Esophagus muscularis mucosa (tissue), 4 donors: ENCODE measurements at places on chromosomes 12 and 14. TPM values are rescaled to one million over a fixed set of nuclear protein-coding genes. Genes with fewer than 3 reads are reported as not detected.

Gene TAS2R8
- total RNA-seq, result not detected

Gene TEX22
- total RNA-seq, result not detected

Gene SRRM4
- not detected for total RNA-seq

Gene OAS1
- total RNA-seq, result 10.4 TPM

Gene CRADD
- 24.4 TPM for total RNA-seq

Gene STK38L
- 80.4 TPM for total RNA-seq

Gene TULP3
- total RNA-seq, result 35.7 TPM

Gene LRFN5
- total RNA-seq, result 2.5 TPM

DNA sequence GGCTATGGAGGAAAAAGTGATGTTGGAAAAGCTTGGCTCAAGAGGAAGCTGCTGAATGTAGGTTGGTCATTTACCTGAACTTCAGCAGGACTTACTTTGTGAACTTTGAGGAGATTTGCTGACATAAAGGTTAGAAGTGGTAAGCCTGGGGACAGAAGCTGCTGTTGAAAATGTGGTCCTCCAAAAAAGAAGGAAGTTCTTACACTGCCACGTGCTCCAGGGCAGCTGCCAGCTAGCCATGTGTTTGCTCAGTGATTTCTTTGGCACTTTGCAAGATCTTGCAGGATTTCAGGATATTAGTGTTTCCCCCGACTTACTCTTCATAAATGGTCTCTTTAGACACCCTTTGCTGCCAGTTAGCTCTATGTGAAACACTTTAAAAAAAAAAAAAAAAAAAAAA is 14.8 kb upstream of the DYRK2 start:
- no peak overlapping the region for H3K4me3 ChIP-seq
- H3K4me1 ChIP-seq, result peaks cover 19% of the 10 kb centered on the region
- DNase-seq, result no peak
- H3K36me3 ChIP-seq, result no peaks in the 10 kb centered on the region
- no peaks in the 10 kb centered on the region for H3K27me3 ChIP-seq

GRCh38 chr14:71686677-71687076 is 245.6 kb upstream of the RGS6 start:
- H3K4me1 ChIP-seq, result peaks cover 26% of the 10 kb centered on the region
- no peaks in the 10 kb centered on the region for H3K27me3 ChIP-seq
- no peaks in the 10 kb centered on the region for H3K36me3 ChIP-seq
- H3K4me3 ChIP-seq, result no peak overlapping the region
- H3K27ac ChIP-seq, result peak overlapping the region; percentile 65

- DNase-seq, result no peak
- no peaks in the 10 kb centered on the region for H3K4me1 ChIP-seq
- H3K27me3 ChIP-seq, result no peaks in the 10 kb centered on the region
Observed at GRCh38 chr14:79248126-79248525, 963.2 kb downstream of the DIO2 start.

DNA sequence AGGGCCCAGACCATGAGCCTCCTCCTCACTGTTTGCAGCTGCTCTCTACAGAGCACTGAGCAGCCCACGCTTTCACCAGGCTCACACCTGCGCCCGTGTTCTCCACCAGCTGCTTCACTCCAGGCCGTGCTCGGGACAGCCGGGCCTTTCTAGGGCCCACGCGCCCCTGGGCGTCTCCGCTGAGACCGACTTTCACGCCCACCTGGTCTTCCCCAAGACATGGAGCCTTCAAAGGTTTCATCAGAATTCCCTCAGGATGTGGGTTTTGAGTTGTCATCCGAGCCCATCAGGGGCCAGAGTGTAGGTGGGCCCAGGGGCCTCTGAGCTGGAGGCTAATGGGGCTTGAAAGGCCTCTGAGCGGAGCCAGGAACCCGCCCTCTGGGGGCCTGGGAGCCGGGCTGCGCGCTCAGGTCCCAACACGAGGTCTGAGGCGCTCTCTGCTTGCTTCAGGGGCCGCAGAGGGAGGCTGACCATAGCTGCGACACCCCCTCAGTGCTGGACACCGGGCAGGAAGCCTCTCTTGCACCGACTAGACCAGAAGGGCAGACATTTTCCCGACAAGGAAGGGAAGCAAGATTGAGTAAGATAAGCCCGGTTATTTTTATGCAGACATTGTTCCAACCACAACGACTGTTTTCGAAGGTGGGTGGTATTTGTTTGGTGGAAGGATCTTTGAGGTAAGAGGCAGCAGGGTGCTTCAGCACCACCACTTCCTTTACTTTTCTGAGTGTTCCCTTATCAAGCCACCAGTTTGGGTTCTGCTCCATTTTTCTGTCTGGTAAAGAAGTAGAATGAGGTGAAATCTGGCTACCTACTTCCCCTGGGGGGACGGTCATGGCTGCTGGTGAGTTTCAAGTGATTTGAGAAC is 125.0 kb upstream of the FUT8 start:
- H3K4me1 ChIP-seq, result peaks cover 2% of the 10 kb centered on the region
- H3K4me3 ChIP-seq, result no peak overlapping the region
- H3K27me3 ChIP-seq, result no peaks in the 10 kb centered on the region

DNA sequence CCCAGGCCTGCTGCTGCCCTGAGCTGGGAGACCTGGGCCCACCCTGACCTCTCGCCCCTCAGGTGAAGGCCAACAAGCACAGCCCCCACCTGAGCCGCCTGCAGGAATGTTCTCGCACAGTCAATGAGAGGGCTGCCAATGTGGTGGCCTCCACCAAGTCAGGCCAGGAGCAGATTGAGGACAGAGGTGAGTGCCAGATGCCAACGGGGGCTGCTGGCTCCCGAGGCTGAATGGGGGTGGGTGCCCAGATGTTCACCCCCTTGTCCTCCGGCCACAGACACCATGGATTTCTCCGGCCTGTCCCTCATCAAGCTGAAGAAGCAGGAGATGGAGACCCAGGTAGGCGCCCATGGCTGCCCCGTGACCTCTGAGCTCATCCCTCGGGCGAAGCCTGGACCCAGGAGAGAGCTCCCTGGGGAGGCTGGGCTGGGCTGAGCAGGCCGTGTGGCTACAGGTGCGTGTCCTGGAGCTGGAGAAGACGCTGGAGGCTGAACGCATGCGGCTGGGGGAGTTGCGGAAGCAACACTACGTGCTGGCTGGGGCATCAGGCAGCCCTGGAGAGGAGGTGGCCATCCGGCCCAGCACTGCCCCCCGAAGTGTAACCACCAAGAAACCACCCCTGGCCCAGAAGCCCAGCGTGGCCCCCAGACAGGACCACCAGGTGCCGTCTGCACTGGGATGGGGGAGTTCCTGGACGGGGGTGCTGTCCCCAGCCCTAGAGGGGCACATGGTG is 25.8 kb downstream of the HIP1R start:
- peak overlapping the region; percentile 52 for H3K27ac ChIP-seq
- H3K4me3 ChIP-seq, result no peak overlapping the region
- H3K36me3 ChIP-seq, result peaks cover 48% of the 10 kb centered on the region
- H3K27me3 ChIP-seq, result no peaks in the 10 kb centered on the region

DNA sequence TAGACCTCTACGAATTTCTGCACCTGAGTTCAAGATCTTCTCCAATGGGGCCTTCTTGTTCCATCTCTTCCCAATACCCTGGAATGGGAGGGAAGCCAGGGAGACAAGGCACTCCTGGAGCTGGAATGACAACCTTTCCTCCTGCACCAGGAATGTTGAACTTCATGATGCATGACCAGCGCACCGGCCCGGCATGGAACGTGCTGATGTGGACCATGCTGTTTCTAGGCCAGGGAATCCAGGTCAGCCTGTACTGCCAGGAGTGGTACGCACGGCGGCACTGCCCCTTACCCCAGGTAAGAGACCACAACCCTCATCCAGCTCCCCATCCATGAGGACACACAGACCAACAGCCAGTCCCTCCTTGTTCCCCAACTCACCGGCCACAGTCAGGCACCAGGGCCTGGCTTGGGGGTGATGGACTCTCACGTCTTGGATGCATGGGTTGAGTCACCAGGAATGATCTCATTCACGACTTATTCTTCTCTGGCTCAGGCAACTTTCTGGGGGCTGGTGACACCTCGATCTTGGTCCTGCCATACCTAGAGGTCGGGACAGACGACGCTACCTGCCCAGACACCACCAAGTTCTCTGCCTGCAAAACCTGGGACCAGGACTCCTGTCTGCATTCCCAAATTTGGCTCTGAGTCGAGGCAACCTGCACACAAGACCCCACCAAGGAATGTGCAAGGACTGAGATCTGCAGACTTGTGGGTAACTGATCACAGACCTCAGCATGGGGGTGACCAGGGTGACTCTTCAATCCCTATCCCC is 20.5 kb downstream of the SOAT2 start:
- H3K27ac ChIP-seq, result no peak overlapping the region
- H3K4me3 ChIP-seq, result no peak overlapping the region
- H3K4me1 ChIP-seq, result no peaks in the 10 kb centered on the region
- H3K27me3 ChIP-seq, result no peaks in the 10 kb centered on the region
- no peaks in the 10 kb centered on the region for H3K36me3 ChIP-seq

GRCh38 chr14:69953266-69953915 is 74.2 kb downstream of the SMOC1 start:
- no peak for DNase-seq
- H3K4me1 ChIP-seq, result no peaks in the 10 kb centered on the region
- H3K36me3 ChIP-seq, result no peaks in the 10 kb centered on the region
- H3K4me3 ChIP-seq, result no peak overlapping the region
- no peaks in the 10 kb centered on the region for H3K27me3 ChIP-seq

DNA sequence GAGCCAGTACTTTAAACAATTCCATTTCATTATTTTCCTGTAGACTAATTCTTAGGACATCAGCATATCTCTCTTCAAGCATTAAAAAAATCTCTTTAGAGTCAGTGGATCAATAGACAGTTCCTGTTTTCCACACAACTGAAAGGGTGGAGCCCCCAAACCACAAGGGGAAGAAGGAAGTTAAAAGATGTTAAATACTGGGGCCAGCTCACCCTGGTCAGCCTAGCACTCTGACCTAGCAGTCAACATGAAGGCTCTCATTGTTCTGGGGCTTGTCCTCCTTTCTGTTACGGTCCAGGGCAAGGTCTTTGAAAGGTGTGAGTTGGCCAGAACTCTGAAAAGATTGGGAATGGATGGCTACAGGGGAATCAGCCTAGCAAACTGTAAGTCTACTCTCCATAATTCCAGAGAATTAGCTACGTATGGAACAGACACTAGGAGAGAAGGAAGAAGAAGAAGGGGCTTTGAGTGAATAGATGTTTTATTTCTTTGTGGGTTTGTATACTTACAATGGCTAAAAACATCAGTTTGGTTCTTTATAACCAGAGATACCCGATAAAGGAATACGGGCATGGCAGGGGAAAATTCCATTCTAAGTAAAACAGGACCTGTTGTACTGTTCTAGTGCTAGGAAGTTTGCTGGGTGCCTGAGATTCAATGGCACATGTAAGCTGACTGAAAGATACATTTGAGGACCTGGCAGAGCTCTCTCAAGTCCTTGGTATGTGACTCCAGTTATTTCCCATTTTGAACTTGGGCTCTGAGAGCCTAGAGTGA is at the start of gene LYZ:
Gene LYZ (plus strand): TSS at position 220 of the 777 bp plus-strand sequence. CDS start 28 bp downstream, at position 248.
- no peak for DNase-seq
- no peaks in the 10 kb centered on the region for H3K36me3 ChIP-seq
- no peak within 1 kb of the TSS for H3K27ac ChIP-seq
- no peaks in the 10 kb centered on the region for H3K27me3 ChIP-seq
- H3K4me1 ChIP-seq, result no peaks in the 10 kb centered on the region

- H3K36me3 ChIP-seq, result no peaks in the 10 kb centered on the region
- peaks cover 11% of the 10 kb centered on the region for H3K4me1 ChIP-seq
- DNase-seq, result no peak
- no peak overlapping the region for H3K27ac ChIP-seq
Observed at GRCh38 chr14:94171208-94171607, 2.9 kb upstream of the PPP4R4 start.

DNA sequence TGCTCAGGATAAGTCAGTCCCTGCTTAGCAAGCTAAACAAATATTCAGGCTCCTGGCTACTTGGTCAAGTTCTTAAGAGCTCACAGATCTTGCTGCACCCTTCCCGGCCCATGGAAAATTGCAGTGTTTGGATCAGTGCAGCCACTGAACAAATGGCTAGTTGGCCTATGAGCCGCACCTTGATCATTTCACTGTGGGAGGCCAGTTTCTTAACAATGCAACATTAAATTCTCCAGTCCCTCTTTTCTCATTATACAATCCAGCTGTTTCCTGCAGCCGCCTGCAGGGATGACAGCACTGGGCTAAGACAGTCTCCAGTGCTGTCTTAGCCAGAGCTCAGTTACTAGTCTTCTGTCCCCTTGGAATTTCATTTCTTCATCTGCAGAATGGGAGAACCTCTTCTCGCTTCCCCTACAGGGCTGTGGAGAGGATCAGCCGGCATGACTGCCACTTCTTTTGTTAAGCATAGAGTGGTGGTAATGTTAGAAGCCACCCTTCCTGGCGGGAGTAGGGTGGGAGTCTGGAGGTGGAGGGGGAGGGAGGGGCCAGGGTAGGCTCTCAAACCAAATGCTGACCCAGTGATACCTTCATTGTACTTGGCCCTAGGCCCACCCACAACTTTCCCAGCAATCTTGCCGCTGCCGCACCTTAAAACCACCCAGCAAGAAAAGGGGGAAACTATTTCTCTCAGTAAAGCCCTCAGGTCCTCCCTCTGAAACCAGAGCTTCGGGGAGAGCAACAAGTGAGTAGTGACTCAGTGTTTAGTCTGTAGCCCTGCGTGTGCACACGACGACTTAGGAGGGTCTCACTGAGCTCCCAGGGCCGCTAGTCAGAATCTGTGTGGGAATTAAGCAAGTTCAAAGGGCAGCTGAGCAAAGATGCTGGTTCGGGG is 145.7 kb downstream of the NUAK1 start:
- no peaks in the 10 kb centered on the region for H3K4me1 ChIP-seq
- H3K4me3 ChIP-seq, result no peak overlapping the region
- H3K36me3 ChIP-seq, result no peaks in the 10 kb centered on the region
- DNase-seq, result no peak

DNA sequence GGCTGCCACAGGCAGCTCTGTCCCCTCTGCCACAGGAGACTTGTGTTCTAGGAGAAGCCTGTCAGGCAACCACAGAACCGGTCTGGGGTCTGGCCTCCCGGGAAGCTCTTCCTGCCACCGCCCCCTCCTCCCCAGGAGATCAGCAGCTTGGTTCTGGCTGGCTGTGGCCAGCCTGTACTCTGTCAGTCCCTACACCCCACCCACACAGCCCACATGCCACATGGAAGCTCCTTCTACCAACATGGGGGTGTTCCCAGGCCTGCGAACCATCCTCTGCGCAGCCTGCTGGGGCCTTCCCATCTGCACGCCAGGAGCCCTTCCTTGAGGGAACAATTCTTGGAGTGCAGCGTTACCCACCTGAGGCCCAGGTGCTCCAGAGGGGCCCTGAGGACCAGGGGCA is 16.8 kb downstream of the TMEM106C start:
- DNase-seq, result no peak
- no peak overlapping the region for H3K4me3 ChIP-seq
- no peaks in the 10 kb centered on the region for H3K36me3 ChIP-seq
- no peaks in the 10 kb centered on the region for H3K27me3 ChIP-seq
- H3K27ac ChIP-seq, result no peak overlapping the region

DNA sequence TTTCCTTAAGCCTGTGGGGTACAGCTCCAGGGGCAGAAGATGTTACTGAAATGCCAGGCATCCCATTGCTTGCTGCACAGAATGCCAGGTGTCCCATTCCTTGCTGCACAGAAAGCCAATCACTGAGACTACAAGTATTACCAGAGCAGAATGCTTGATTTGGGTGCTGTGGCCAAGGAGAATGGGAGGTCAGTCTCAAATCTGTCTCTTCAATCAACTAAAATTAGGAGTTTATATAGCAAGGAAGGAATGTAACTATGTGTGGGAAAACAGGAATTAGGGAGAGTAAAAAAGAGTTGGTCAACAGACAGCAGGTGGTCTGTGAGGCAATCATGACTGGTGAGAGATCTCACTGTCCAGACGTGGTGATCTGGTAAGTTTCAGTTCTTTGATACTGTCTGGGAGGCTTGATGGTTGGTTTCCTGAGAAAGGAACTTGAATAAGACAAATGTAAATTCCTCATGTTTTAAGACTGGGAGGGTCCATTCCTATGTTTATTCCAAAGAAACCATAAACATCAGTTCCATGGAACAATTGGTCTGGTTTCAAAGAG is 31.2 kb upstream of the VASH1 start:
- no peak overlapping the region for H3K27ac ChIP-seq
- no peaks in the 10 kb centered on the region for H3K27me3 ChIP-seq
- no peaks in the 10 kb centered on the region for H3K36me3 ChIP-seq
- peaks cover 8% of the 10 kb centered on the region for H3K4me1 ChIP-seq
- DNase-seq, result no peak
- no peak overlapping the region for H3K4me3 ChIP-seq
